ENCODE measurements at places on chromosomes 5 and 9. TPM values are rescaled to one million over a fixed set of nuclear protein-coding genes. Genes with fewer than 3 reads are reported as not detected.

DNA sequence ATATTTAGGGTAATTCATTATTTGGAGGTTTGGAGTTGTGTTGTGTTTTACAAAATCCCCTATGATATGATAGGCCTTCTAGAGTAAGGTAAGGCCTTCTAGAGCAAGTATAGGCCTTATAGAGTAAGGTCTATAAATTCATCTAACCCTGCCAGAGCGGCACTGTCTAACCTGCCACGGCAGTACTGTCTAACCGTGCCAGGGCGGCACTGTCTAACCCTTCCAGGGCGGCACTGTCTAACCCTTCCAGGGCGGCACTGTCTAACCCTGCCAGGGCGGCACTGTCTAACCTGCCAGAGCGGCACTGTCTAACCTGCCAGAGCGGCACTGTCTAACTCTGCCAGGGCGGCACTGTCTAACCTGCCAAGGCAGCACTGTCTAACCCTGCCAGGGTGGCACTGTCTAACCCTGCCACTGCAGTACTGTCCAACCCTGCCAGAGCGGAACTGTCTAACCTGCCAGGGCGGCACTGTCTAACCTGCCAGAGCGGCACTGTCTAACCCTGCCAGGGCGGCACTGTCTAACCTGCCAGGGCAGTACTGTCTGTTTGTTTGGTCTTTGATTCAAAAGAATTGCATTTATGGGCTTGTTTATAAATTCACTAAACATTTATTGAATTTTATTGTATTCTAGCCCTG is 9.6 kb downstream of the RNF20 start:
- H3K36me3 ChIP-seq = peaks cover 38% of the 10 kb centered on the region
- H3K4me1 ChIP-seq = no peaks in the 10 kb centered on the region
- no peak for DNase-seq
- H3K27me3 ChIP-seq = no peaks in the 10 kb centered on the region

DNA sequence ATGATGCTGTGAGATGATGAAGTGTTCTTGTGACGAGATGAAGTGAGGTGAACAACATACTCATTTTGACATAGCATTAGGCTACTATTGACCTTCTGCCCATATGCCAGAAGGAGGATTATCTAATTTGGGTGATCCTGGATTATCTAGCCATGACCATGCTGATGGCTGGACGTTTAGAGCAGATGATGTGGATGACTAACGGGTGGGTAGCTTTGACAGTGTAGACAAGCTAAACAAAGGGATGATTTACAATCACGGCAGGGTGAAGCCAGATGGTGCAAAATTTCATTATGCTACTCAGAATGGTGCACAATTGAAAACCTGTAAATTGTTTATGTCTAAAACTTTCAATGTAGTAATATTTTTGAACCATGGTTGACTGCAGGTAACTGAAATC is 2403.4 kb upstream of the ACO1 start:
- no peaks in the 10 kb centered on the region for H3K27me3 ChIP-seq
- H3K4me1 ChIP-seq = no peaks in the 10 kb centered on the region
- H3K36me3 ChIP-seq = no peaks in the 10 kb centered on the region
- DNase-seq = no peak

GLRA1 gene
- total RNA-seq = not detected

AIF1L gene
- 0.30 TPM for total RNA-seq

- no peaks in the 10 kb centered on the region for H3K4me1 ChIP-seq
- H3K4me3 ChIP-seq = no peak overlapping the region
- H3K27me3 ChIP-seq = peaks cover 41% of the 10 kb centered on the region
Measured at GRCh38 chr5:150301170-150301505, 1.6 kb downstream of the ARSI start.

- no peak overlapping the region for H3K4me3 ChIP-seq
- no peaks in the 10 kb centered on the region for H3K36me3 ChIP-seq
- no peaks in the 10 kb centered on the region for H3K4me1 ChIP-seq
- no peaks in the 10 kb centered on the region for H3K27me3 ChIP-seq
Measured at GRCh38 chr5:88952996-88953643, 70.1 kb upstream of the MEF2C start.

Data from activated CD4-positive, alpha-beta memory T cell treated with anti-CD3 and anti-CD28 coated beads, Interleukin-2, amount 10 ng/mL, durations not matched to agents 7 days and 5 days (primary cell).